Activated CD4-positive, alpha-beta T cell treated with anti-CD3 and anti-CD28 coated beads for 24 hours (primary cell): ENCODE measurements at places on chromosomes 1 and 21.

DNA sequence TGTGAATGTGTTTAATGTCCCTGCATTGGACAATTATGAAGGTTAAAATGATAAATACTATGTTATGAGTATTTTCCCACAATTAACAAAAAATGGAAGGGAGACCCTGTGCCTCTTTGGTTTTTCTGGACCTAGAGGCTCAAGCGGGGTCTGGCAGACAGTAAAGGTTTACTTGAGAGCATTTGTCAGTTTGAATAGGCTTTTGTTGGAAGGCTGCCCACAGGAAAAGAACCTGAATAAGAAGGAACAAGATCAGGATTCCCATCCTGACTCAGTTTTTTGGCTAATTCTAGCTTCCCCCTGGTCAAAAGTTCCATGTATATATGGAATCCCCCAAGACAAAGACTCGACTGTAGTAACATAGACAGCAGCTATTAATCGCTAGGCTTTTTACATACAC lies 150.9 kb upstream of the JUN start:
- DNase-seq: no peak

- DNase-seq: no peak
These were observed 652 bp downstream of the ARL8A start for GRCh38 chr1:202143768-202144401.

DNA sequence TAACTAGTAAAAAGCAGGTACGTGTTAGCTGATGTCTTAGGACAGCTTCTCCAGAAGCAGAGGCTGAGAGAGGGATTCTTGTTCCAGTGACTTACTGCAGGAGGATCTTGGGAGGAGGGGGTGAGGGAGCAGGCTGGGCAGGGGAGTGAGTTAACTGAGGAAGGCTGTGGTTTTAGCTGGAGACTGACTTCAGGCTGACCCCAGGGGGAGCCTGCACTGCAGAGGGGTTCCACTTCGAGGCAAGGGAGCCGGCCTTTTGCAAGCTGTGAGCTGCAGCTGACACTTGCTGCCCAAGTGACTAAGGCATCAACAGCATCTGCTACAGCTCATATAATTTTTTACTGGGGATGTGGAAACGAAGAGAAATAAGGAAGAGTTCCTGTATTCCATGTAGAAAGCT lies 50.4 kb upstream of the SOD1 start:
- DNase-seq: no peak

- DNase-seq: no peak
These were observed 112.1 kb downstream of the HLCS start for GRCh38 chr21:36854391-36854790.

DNA sequence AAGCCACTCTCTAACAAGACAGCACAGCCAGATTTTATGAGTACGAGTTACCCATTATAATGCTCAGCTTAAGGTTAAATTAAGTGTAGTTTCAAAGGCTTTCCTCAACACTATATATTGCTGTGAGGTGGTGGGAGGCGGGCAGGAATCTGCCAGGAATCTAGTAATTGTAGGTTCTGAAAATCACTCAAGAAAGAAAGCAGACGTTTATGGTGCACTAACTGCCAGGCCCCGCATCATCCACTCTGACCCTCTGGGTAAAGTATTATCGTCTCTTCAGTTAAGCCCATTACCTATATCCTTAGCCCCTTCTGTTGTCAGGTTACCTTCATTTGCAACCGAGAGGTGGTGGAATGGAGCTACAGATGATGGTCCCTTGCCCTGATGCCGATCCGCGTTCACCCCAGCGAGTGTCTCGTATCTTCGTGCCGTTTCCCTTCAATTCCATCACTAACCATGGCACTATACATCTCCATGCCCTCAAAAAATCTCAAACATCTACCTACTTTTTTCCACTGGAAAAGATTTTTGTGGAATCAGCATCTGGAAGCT lies 12.4 kb downstream of the HMGN1 start:
- no peak for DNase-seq

DNA sequence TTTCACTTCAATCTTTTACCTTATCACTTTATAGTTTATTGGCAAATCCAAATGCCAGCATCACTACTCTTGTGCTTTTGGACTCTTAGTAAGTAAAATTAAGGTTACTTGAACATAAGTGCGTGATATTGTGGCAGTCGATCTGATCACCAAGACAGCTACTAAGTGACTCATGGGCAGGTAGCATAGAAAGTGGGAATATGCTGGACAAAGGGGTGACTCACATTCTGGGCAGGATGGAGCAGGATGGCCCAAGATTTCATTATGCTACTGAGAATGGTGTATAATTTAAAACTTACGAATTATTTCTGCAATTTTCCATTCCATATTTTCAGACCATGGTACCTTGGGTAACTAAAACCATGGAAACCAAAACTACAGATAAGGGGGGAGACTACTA lies 120.2 kb downstream of the ROR1 start:
- no peak for DNase-seq

DNA sequence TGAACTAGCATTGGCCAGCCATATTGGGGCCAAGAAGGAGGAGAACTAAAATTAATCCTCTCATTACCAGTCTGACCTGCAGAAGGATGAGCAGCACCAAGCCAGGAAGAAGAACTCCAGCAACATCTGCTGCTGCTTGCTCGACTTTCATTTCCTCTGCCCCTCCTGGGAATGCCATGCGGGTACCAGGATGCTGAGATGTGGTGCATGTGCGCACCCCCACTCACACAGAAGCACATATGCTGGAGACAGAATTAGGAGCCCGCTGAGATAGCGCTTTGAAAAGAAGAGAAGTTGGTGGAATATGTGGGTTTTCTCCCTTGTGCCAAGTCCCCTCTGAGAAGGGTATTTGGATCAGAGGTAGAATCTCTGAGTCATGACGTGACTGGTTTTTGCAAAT lies 70.4 kb downstream of the PLXNA2 start:
- DNase-seq: no peak

GRCh38 chr1:3464649-3465025 lies 10.2 kb downstream of the ARHGEF16 start:
- DNase-seq: no peak
